CD4-positive, alpha-beta memory T cell (primary cell): ENCODE measurements at places on chromosomes 5 and 9. TPM values are rescaled to one million over a fixed set of nuclear protein-coding genes. Genes with fewer than 3 reads are reported as not detected.

DNA sequence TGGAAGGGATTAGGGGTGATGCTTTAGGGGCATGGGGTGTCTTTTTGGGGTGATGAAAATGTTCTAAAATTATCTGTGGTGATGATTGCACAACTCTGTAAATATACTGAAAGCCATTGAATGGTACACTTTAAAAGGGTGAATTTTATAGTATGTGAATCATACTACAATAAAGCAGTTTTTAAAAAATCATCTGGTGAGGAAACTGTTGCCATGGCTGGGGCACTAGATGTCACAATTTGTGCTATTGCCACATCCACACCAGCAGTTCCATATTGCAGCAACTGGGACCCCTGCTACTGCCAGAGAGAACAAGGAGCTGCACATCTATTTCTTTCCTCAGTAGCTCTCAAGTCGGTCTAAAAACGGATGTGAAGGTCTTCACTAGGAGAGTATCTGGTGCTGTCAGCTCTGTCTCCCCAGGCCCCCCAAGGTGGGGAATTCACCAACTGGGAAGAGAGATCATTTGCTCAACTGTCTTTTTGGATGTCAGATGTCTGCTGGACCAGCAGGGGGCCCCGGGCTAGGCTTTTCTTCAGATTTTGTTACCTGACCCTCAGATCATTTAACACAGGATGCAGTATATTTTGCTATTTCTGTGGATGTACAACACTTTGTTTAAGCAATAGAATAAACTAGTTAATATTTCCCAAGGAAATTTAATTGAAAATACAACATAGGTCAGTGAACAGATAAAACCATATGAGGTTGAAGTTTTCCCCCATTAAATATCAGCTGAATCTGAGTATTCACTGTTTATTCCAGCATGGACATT, 13.2 kb downstream of the CMYA5 start:
- H3K36me3 ChIP-seq: no peaks in the 10 kb centered on the region
- no peak overlapping the region for H3K4me3 ChIP-seq
- no peaks in the 10 kb centered on the region for H3K4me1 ChIP-seq
- no peaks in the 10 kb centered on the region for H3K27me3 ChIP-seq

DNA sequence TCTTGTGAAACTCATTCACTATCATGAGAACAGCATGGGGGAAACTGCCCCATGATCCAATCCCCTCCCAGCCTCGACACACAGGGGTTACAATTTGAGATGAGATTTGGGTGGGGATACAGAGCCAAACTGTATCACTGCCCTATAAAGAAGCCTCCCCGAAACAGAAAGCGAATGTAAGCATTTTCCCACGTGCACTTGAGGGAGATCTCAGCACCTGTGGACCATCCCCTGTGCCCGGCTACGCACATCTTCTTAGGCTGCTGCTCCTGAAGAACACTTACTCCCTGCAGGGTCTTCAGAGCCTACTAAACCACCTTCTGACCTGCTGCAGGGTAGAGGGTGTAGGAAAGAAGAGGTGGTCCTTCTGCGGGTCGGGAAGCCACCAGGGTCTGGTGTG, 410.2 kb upstream of the IRX2 start:
- no peak for DNase-seq
- no peaks in the 10 kb centered on the region for H3K4me1 ChIP-seq
- no peak overlapping the region for H3K4me3 ChIP-seq
- H3K27ac ChIP-seq: no peak overlapping the region
- H3K27me3 ChIP-seq: no peaks in the 10 kb centered on the region

CDH18 gene
- not detected for total RNA-seq

DNA sequence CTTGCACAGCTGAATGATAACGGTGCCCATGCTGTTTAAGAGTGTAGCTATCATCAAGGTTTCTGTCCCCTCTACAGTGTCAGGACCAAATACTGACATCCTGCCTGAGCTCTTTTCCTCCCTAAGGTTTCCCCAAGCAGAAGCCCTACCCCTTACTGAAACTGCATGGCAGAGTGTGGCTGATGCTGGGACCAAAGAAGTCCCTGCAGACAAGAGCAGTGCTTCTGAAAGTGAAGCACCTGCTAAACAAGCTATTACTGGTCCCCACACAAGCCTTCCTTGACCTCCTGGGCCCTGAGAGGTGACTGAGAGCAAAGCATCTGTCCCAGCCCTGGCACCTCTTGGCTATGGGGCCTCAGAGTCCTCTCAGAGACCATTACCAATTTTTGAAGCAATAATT, 56.1 kb downstream of the CFAP90 start:
- H3K36me3 ChIP-seq: no peaks in the 10 kb centered on the region
- H3K4me3 ChIP-seq: no peak overlapping the region
- H3K27ac ChIP-seq: no peak overlapping the region
- no peaks in the 10 kb centered on the region for H3K27me3 ChIP-seq
- DNase-seq: no peak
- no peaks in the 10 kb centered on the region for H3K4me1 ChIP-seq

DNA sequence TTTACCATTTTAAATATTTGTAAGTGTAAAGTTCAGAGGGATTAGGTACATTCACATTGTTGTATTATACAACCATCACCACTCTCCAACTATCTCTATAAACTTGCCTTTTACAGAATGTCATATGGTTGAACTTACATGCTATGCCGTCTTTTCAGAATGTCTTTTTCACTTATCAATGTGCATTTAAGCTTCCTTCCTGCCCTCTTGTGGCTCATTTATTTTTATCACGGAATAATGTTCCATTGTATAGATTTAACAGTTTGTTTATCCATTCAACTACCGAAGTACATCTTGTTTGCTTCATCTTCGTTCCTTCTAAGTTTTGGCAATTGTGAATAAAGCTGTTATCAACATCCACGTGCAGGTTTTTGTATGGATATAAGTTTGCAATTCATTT, 133.3 kb upstream of the C6 start:
- DNase-seq: no peak
- no peaks in the 10 kb centered on the region for H3K36me3 ChIP-seq
- H3K4me3 ChIP-seq: no peak overlapping the region
- H3K27me3 ChIP-seq: no peaks in the 10 kb centered on the region
- no peak overlapping the region for H3K27ac ChIP-seq

GOLGA1 gene
- total RNA-seq: 38.3 TPM
